ENCODE measurements at places on chromosomes 4 and X. TPM values are rescaled to one million over a fixed set of nuclear protein-coding genes. Genes with fewer than 3 reads are reported as not detected.

PNMA6F gene
- not detected for total RNA-seq

LANCL3 gene
- 0.08 TPM for total RNA-seq

ARHGEF38 gene
- total RNA-seq = not detected

ZNF518B gene
- 36.0 TPM for total RNA-seq

XAGE3 gene
- total RNA-seq = not detected

AMBN gene
- total RNA-seq = not detected

RHOXF2 gene
- total RNA-seq = not detected

PAGE2 gene
- not detected for total RNA-seq
